ENCODE measurements at places on chromosomes 7 and 10.

DNA sequence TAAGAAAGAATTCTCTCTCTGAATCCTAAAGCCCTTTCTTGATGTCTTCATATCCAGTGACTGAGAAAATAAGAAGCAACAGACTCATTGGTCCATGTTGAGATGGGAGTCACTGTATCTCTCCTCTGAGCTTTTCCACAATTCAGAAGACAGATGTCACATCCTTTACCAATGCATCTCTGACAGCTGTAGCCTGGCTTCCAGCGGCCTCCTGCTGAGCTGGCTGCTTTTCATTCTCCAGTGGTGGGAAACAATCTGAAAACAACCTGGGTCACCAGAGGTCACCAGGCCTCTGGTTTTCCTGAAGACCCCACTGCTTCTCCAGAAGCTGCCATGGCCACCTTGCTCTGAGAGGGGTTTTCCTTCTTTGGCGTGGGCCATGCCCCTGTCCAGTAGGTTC is 18.3 kb upstream of the RPA3 start:
- DNase-seq = no peak

- DNase-seq = no peak
Measured at GRCh38 chr7:16926283-16926682, 44.5 kb upstream of the AGR3 start.

- DNase-seq = no peak
Measured at GRCh38 chr7:25853314-25853713, 298.7 kb upstream of the NFE2L3 start.

DNA sequence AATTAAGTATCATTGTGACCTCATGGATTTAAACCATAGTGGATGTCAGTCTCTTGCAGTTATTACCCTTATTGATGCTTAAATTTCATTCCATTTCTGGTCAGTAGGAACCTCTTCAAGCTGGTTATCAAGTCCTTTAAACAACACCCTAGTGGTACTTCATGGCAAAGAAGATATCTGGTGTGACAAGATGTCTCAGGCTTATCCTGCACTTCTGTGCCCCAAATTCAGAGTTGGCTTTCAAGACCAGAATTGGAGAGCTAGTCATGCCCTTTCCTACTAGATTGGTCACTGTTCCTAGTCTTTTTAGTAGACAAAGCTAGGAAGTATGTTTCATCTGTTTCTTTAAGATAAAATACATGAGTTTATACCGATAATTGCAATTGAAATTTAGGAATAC is 54.9 kb downstream of the KMT2E start:
- no peak for DNase-seq

GRCh38 chr10:21529032-21529910 is 3.8 kb upstream of the SKIDA1 start:
- no peak for DNase-seq

DNA sequence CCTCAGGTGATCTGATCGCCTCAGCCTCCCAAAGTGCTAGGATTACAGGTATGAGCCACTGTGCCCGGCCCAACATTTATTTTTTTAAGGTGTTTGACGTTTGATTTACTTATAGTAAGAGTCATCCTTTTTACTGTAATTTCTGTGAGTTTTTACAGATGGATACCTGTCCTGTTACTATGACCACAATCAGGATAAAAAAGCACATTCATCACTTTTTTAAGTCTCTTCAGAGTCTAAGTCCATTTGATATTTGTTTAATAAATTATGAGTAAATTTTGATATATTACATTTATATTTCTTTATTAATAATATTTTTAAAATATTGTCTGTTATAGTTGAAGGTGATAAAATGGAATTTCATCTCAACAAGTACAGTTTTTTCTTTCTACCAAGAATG is 300.5 kb upstream of the KAT6B start:
- DNase-seq = no peak

Data from coronary artery (tissue), 2 donors.